ENCODE measurements at places on chromosomes 2 and 18.

GRCh38 chr2:4914036-4914435 lies 778.1 kb upstream of the SOX11 start:
- DNase-seq = no peak

DNA sequence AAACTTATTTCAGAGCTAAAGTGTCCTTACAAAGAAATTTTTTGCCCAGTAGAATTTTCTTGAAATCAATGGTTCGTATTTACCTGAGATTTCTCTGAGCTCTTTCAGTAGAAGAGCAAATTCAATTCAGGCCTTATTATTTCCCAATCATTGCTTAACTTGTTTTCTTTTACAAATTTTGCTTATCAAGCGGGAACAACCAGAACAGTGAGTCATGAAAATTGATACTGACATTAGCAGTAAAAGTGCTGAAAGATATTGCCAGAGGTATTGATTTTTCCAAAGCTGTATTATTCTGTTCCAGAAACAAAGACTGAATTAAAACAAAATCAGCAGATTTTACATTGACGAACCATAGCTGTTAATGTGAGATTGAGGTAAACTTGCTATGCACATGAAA lies 10.1 kb upstream of the RIOK3 start:
- no peak for DNase-seq

DNA sequence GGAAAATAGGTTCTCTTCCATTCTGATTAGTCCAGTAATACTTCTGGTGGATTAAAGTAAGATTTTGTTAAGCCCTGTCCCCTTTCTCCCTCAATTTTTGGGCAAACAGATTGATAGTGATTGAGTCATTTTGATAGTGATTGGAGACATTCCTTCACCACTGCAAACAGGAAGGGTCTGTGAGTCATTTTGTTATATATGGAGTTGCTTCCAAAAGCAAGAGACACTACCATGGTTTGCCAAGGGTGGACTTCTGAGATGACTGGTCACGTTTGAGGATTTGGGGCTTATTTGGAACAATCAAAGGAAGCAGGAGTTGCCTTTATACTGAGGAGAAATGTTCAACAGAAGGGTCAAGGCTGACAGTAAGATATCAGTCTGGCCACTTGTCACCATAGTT lies 249.9 kb downstream of the PARD3B start:
- DNase-seq = no peak

DNA sequence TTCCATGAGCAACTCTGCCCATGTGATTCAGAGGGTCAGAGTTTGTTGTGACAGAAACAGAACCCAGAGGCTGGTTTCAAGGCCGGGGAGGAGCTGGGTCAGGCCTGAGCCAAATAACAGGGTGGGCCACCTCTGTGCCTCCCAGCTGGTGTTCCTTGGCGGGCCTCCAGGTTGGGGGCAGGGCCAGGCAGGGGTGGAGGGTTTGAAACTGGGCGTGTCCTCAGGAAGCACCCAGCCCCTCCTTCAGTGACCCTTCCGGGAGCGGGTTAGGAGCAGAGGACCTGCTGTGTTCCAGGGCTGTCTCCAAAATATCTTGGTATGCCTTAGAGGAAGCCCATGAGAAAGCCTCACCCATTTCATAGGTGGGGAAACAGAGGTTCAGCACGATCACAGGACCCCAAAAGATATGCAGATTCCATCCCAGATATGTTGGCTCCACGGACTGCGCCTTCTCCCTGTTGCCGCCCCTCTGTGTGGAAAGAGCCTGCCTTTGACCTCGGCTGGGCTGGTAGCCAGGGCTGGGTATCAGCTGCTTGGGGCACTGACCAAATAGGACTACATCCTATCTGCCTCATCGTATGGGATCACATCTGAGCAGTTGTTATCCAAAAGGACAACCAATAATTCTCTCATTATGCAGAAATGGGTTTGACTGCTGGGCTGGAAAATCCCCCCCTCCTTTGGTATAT lies 74.8 kb upstream of the GLI2 start:
- DNase-seq = no peak

- DNase-seq = peak; percentile 9
Observed at GRCh38 chr2:240601061-240601830, 14.7 kb downstream of the CAPN10 start.

DNA sequence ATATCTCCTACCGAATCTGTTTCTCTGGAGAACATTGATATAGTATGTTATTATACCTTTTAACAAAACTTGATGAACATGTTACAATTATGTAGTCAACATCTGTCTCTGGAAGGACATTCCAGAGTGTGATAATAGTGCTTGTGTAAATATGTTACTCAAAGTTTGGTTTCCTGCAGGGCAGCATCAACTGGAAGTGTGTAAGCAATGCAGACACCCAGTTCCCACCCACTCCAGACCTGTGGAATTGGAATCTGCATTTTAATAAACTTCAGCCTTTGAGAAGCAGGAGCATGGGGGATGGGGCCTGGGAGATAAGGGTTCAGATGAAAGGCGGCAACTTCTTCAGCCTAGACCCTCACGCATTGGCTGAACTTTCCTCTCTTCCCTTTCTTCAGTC lies 398.9 kb downstream of the RND3 start:
- no peak for DNase-seq

GRCh38 chr2:146229508-146230155 lies 1615.2 kb upstream of the ACVR2A start:
- no peak for DNase-seq

DNA sequence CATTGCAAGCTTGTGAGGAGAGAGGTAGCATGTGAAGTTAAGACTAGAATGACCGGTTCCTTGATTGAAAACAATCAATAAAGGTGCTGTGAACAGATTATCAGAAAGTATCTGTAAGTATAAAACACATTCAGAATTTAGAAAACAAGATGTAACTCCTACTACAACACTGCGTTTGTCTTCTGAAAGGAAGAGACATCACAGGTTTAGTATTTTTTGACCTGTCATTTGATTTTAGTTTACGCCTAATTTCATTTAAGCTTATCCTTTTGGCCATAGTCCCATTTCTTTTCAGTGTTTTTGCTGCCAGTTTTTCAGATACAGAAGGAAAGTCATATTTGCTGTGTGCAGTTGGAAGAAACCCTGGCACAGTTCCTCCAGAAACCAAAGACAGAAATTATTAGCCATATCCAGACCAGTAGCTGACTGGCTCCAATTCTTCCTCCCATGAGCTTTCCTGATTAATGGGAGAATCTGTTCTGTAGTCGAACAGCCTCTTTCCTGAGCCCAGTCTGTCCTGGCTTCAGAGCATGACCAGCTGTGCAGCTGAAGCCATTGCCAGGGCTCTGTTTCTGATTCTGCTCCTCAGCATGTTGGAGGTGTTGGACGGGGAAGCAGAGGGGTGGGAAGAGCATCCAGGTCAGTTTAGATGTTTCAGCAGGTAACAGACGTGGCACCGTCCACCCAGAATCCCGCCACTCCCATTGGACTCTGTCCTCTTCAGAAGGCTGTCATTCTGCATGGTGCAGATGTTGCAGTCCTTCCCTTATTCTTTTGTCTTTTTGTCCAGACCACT lies 61.0 kb downstream of the CRIM1 start:
- peak; percentile 58 for DNase-seq

DNA sequence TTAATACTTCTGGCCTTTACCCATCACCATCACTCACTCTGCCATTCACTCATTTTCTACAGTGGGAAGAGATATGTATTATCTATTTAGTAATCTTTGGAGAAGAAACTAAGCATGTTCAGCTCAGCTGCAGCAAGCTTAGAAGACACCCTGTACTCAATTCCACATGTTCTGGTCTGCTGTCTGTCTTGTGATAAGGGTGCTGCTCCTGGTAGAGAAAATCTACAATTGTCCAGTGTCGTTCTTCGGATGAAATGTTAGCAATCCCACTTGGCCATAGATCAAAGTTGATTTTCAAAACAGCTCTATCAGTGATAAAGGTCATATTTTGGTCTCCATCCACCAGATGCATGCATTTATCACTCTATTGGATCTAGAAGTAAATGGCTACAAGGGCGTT lies 337.1 kb downstream of the LRRTM4 start:
- DNase-seq = no peak

- no peak for DNase-seq
Observed at GRCh38 chr2:182242609-182243008, 184.2 kb downstream of the PDE1A start.

DNA sequence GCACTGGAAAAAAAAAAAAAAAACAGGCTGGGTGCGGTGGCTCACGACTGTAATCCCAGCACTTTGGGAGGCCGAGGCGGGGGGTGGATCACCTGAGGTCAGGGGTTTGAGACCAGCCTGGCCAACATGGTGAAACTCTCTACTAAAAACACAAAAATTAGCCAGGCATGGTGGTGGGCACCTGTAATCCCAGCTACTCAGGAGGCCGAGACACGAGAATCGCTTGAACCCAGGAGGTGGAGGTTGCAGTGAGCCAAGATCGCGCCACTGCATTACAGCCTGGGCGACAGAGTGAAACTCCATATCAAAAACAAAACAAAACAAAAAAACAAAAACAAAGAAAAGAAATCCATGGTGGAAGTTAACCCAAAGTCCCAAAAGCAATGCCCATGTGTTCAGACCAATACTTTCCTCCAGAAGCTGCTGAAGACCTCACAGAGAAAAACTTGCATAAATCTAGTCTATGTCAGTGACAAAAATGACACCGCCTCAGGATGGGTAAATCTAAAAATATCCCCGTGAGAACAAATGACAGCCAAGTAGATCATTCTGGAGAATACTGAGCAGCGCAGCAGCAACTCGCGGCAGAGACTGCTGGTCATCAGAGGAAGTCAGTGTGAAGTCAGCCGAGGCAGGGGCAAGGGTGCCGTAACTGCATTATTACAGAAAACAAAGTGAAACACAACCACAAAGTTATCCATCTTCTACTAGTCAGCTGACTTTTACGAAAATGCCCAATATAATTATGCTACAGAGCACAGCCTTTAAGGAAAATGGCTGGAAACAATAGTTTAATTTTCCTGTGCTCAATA lies 41.0 kb downstream of the LPIN2 start:
- no peak for DNase-seq

GRCh38 chr2:69034845-69035244 lies 21.9 kb downstream of the ANTXR1 start:
- DNase-seq = no peak

DNA sequence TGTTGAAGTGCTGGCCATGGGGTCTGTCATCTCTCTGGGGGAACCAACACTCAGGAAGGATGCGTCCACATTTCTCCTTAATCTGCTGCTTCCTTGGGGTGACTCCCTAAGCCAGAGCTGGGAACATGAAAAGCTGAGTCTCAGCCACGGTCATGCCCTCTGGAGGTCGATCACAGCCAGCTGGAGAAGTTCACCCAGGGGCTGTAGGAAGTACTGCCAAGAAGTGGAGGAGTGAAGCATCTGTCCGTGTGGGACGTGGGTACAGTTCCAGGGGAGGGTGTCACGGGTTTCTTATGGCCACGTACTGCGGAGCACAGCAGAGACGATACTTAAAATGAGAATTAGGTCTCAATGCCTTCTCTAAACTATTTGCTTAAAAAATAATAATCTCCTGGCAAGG lies 42.4 kb upstream of the IGFBP2 start:
- DNase-seq = peak; percentile 65

GRCh38 chr18:2237706-2238105 lies 333.6 kb downstream of the METTL4 start:
- no peak for DNase-seq

DNA sequence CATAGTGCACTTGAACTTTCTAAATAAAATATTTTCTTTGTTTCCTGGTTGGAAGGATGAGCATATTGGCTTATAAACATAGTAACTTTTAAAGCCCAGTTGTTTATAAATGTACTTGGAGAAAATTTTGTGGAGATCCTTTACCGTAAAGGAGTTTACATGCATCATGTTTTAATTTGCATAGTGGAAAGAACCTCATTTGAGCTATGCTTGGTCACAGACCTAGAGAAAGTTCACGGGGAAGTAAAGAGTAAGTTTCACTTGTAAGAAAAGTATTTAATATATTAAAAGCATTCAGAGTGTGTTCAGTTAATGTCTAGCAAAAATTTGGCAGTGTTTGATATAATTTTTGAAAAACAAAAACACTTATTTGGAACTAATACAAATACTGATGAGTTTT lies 45.3 kb downstream of the PIKFYVE start:
- DNase-seq = no peak

DNA sequence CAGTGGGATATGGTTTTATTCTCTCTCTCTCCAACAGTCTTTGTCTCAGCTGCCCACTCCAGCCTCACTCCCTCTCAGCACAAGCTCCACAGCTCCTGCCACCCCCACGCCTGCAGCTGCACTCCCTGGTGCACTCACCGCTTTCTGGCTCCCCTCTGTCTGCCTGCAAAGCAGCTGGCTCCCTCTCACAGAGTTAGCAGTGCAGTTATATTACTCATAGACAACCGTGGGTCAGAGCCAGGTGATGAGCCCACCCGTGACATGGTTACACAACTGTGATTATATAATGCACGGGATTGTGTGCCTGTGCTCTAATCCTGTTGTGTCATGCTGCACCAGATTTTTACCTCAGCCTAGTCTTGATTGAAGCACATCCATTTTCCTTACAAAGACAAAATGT lies 276.9 kb upstream of the CHAC2 start:
- DNase-seq = peak; percentile 42

- DNase-seq = no peak
Observed at GRCh38 chr2:159213296-159213695, 73.2 kb downstream of the WDSUB1 start.

GRCh38 chr2:170462433-170463205 lies 252.5 kb upstream of the SP5 start:
- no peak for DNase-seq

DNA sequence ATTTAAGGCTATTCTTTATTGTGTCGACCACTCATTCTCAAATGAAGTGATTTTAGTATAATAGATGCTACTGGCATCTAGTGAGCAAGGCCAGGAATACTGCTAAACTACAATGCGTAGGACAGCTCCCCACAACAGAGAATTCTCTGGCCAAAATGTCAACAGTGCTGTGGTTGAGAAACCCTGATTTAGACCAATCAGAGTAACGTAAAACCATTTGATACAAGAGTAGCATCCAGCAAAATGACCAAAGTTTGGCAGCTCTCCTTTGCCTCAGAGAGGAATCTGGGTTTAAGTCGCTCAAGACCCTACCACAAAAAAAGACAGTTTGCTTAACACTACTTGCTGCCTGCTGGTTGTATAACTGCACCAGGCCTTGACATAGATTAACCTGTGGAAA lies 37.0 kb upstream of the TTN start:
- no peak for DNase-seq

DNA sequence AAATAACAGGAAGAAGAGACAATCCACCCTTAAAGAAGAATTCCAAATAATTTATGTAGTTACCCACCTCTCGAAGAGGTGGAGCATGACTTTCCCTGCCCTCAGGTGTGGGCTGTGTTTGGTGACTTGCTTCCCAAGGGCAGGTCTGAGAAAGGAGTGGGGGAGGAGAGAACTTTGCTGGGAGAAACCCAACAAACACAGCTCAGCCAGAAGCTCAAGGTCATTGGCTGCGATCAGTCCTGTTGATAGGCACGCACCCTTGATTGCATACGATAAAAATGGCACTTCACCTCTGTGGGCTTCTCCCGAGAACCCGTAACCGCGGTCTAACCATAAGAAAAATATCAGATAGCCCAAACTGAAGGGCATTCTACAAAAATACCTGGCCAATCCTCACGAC lies 157.5 kb upstream of the ID2 start:
- DNase-seq = no peak

- DNase-seq = no peak
Observed at GRCh38 chr2:161139098-161139987, 20.9 kb upstream of the TANK start.

GRCh38 chr2:39996653-39997080 lies 217.6 kb upstream of the THUMPD2 start:
- no peak for DNase-seq

GRCh38 chr18:63126134-63127069 lies 193.2 kb downstream of the BCL2 start:
- DNase-seq = no peak

Data from right hindlimb (tissue), 1 donor.